PC-9 (cell line): ENCODE measurements at places on chromosomes 1 and 21.

- DNase-seq, result peak; percentile 40
These were observed 251.3 kb downstream of the PCP4 start for GRCh38 chr21:40118527-40118926.

DNA sequence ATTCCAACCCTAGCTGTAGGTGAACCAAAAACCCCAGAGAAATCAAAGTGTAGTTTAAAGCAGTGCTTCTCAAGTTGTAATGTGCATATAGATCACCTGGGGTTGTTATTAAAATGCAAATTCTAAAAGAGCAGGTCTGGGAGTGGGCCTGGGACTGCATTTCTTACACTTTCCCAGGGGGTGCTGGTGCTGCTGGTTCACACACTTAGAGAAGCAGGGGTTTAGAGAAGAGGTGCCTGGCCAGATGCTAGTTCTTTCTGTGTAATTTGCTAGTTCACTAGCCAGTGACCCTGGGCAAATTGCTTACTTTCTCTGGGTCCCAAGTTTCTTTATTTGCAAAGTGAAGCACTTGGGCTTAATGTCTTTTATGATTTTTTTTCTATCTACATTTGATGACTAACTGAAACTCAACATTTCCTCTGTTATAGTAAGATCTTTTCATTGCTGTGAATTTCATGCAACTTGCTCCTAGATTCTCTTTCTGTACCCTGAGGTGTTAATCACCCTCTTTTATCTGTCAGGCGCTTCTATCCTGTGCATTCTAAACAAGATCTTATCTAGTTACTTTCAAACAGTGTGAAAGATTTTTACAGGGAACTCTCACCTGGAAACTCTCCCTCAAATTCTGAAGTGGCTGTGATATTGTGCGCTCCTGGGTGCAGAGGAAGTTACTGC is 141.9 kb upstream of the UBE2U start:
- no peak for DNase-seq

DNA sequence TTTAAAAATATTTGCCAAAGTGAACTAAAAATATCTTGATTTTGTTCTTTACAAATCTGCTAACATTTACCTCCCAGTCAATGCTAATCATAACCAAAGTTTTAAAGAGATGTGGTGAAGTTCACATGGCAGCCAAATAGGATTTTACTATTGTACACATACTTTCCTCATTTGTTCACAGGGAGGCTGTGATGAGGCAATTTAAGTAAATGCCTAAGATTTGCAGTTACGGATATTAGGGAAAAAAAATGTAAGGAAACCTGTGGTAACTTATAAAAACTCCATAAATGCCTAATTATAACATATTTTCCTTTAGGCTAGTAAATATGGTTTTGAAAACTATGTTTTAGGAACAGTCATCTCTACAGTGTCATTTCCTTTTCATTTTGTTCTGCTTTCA is 32.4 kb downstream of the RGS5 start:
- DNase-seq, result no peak

GRCh38 chr1:30601316-30602085 is 121.9 kb downstream of the MATN1 start:
- DNase-seq, result no peak

DNA sequence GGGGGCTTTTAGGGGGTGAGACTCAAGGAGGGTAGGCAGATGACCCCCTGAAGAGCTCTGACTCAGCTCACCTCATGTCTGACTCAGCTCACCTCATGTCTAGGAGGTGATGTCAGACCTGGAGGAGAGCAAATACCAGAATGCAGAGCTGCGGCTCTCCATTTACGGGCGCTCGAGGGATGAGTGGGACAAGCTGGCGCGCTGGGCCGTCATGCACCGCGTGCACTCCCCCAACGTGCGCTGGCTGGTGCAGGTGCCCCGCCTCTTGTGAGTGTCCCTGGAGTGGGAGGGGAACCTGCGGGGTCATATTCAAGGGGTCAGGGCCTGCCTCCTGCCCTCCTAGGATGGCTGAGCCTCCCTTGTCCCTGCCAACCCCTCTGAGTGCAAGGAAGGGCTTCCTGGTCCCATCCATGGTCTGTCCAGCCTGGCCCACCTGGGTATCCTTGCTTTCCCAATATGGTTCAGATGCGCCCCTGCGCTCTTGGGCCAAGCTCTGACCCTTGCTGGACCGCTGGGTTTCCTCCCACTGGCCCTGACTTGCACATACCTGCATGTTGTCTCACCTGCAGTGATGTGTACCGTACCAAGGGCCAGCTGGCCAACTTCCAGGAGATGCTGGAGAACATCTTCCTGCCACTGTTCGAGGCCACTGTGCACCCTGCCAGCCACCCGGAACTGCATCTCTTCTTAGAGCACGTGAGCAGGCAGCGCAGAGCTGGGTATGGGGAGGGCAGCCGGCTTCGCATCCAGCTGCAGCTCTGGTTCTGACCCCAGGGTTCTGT is 9.1 kb downstream of the AMPD2 start:
- peak; percentile 36 for DNase-seq

DNA sequence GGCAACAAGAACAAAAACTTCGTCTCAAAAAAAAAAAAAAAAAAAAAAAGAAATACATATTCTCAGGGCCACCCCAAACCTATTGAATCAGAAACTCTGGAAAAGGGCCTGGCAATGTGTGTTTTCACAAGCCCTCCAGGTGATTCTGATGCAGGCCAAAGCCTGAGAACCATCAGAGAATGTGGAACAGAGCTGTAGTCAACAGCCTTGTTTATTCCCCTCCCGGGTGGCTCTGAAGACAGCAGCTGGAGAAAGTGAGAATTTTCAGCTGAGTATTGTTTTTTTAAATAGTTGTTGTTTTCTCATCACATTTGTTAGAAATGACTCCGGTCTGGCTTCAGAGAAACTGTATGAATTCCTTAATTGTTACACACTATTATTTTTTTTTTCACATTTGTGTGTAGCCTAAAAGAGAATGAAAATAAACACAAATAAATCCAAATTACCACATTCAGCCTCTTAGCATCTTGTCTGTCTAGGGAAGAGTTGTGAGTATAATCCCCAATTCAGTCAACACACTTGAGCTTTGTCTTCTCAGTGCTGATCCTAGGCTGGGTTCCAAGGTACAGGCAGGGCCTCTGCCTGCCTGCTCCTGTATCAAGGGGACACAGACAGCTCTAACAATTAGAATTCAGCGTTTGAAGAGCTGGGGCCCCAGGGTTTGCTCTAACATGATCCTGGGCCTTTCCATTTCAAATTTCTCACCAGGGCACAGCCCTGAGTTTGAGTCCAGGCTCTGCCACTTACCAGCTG is 6.6 kb upstream of the AZIN2 start:
- no peak for DNase-seq

DNA sequence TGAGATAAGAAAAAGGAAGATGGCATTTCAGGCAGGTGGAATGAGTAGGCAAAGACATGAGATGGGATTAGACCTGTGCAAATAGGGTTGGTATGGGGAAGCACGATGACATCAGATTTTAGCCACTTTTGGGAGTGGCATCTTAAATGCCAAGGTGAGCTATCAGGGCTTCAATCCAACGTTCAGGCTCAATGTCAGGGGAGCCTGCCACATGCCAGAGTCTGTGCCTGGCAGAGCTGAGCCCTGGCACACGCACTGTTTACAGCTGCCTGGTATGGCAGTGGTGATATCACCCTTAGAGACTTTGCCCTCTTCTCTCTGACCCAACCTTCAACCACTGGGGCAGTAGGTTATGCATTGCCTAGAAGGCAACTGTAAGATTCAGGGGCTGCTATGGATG is 1.1 kb upstream of the GUCA2B start:
- DNase-seq, result peak; percentile 81

GRCh38 chr1:27333717-27334279 is 8.0 kb upstream of the SYTL1 start:
- DNase-seq, result no peak

DNA sequence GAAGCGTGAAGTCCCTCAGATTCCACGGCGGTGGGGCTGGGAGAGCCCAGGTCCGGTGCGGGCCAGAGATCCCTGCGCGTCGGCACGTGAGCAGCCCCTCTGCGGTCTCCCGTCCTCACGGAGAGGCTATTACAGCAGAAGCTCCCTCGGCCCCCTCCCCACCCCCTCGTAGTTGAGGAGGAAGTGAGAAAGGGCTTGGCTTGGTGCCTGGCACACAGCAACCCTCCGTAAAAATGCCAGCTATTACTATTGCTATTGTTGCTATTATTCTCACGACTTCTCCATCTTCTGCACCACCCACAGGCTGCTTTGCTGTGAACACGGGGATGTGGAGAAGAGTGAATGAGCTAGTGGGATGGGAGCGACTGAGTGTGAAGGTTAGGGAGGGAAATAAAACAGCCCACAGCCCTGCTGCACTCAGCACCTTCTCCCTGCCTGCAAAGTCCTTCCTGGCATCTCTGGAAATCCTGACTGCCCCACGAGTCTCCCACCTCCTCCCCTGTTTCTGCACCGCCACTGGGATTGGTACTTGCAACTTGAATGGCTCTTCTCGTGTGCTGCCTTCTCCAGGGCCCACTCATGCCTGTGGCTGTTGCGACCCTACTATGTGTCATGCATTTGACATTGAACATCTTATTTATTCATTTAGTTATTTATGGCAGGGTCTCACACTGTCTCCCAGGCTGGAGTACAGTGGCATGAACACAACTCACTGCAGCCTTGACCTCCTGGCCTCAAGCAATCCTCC is 26.6 kb downstream of the ZBTB18 start:
- no peak for DNase-seq

- DNase-seq, result no peak
These were observed 24.4 kb upstream of the FGGY start for GRCh38 chr1:59272507-59272906.

DNA sequence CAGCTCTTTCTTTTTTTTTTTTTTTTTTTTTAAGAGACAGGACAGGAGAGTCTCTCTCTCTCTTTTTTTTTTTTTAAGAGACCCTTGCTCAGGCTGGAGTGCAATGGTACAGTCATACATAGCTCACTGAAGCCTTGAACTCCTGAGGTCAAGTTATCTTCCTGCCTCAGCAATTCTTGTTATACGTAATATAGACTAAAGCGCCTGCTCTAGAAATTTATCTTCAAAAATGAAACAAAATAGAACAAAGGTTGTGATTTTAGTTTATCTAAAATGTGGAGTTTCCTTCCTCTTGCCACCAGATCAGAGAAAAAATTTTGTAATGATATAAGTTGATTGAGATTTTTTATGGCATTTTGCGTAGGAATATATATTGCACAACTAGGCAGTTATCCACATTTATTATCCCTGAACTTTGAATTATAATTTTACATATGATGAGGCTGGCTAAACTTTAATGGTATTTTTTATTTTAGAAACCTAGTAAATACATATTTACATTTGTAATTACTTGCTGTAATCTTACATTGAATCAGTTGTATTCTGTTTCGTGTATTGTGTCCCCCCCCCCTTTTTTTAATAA is 44.2 kb downstream of the MTF2 start:
- DNase-seq, result no peak

- no peak for DNase-seq
These were observed 115.9 kb upstream of the SGIP1 start for GRCh38 chr1:66418021-66418420.

DNA sequence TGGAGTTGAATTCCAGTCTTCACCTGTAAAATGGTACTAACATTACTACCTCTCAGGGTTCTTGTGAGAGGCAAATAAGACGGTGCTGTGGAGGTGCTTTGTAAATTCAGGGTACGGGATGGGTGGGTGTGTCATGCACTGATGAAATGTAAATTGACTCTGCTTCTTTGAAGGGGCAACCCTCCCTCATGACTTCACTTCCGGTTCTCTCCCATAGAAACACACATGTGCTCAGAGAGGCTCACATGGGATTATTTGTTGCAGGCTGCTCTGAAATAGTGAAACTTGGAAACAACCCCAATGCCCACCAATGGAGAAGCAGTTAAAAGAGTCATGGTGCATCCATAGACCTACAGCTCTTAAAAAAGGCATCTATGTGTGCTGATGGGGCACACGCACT is 44.9 kb upstream of the SCMH1 start:
- DNase-seq, result no peak

DNA sequence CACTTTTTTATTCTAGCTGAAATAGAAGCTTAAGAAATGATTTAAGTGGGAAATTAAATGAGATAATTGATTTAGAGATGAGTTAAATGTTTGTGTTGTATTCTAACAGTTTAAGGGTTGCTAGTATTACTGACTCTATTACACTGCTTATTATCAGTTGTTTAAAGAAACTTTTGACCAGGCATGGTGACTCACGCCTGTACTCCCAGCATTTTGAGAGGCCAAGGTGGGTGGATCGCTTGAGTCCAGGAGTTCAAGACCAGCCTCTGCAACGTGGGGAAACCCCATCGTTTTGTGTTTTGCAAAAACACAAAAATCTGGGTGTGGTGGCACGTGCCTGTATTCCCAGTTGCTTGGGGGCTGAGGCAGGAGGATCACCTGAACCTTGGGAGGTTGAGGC is 14.2 kb downstream of the CLIC4 start:
- no peak for DNase-seq

DNA sequence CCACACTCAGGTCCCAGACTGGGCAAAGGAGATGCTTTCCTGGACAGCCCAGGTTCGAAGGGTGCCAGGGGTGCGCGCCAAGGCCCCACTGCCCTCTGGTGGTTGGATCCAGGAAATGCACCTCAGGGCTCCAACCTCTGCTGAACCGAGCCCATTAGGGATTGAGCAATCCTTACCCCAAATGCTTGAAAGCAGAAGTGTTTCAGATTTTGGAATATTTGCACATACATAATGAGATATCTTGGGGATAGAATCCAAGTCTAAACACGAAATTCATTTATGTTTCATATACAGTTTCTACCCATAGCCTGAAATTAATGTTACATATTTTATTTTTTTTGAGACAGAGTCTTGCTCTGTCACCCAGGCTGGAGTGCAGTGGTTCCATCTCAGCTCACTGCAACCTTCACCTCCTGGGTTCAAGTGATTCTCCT is 57.4 kb downstream of the SLC9A1 start:
- peak; percentile 49 for DNase-seq

DNA sequence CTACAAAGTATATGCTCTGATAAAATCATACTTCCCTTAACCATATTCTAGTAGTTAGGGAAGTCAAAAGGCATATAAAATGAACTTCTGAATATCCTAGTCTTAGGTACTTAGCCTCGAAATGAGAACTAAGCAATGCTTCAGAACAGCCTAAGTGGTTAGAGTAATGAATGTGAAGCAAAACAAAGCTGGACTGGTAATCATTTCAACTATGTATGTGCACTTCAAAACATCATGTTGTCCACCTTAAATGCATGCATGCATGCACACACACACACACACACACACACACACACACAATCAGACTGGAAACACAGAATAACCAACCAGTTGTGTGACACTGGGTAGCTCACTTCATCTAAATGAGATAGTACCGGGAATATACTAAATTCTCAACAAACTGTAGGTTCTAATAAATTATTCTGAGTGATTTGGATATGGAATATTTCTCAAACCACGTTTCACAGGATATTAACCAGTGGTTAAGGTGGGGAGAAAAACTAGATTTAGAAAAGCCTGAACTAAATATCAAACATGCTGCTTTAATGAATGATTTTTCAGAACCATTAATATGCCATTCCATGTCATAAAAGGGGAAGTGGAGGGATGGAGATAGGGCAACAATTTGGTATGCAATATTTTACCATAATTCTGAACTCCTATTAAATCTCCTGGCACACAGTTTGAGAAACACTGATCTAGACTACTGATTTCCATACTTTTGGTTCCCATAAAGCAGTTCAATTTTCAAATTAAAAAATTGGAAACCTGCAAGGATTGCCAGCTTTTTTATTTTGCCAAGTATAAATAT is 19.5 kb downstream of the RNF115 start:
- DNase-seq, result no peak
